Smooth muscle cell of the pulmonary artery (primary cell): ENCODE measurements at places on chromosomes 11 and 22. TPM values are rescaled to one million over a fixed set of nuclear protein-coding genes. Genes with fewer than 3 reads are reported as not detected.

Gene SCGB1D2
- total RNA-seq = not detected in 2 replicates

Gene CCDC85B
- total RNA-seq = 50.8 and 53.9 TPM in 2 replicates

Gene GNAZ
- 1.5 and 3.1 TPM in 2 replicates for total RNA-seq

Gene GAB4
- total RNA-seq = not detected in 2 replicates

Gene PRG2
- 0.26 and 0.73 TPM in 2 replicates for total RNA-seq

Gene SFI1
- total RNA-seq = 16.9 and 21.6 TPM in 2 replicates

Gene P2RX6
- total RNA-seq = 10.2 and 20.8 TPM in 2 replicates

Gene SYT12
- total RNA-seq = 1.6 and 2.6 TPM in 2 replicates

Gene CLMP
- 206 and 339 TPM in 2 replicates for total RNA-seq
